Lung microvascular endothelial cell (primary cell): ENCODE measurements at places on chromosomes 7 and 10. TPM values are rescaled to one million over a fixed set of nuclear protein-coding genes. Genes with fewer than 3 reads are reported as not detected.

GRCh38 chr7:42677751-42678699, 233.8 kb downstream of the C7orf25 start:
- DNase-seq = peak; percentile 86

DNA sequence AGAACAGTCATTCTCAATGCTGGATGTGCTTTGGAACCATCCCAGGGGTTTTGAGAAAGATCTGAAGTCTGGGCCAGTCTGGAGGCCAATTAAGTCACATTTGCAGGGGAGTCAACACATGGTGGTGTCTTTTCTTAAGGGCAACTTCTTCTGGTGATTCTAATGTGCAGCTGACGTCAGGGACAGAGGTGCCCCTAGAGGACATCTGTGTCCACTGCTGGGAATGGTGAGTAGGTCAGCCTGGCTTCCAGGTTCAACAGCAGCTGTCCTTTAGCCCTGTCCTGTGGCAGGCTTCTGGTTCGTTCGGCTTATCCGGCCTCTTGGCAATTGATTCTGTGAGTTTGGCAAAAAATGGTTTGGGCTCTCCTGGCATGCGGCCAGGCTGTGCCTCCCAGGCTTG, 269.7 kb upstream of the HABP2 start:
- peak; percentile 16 for DNase-seq

DNA sequence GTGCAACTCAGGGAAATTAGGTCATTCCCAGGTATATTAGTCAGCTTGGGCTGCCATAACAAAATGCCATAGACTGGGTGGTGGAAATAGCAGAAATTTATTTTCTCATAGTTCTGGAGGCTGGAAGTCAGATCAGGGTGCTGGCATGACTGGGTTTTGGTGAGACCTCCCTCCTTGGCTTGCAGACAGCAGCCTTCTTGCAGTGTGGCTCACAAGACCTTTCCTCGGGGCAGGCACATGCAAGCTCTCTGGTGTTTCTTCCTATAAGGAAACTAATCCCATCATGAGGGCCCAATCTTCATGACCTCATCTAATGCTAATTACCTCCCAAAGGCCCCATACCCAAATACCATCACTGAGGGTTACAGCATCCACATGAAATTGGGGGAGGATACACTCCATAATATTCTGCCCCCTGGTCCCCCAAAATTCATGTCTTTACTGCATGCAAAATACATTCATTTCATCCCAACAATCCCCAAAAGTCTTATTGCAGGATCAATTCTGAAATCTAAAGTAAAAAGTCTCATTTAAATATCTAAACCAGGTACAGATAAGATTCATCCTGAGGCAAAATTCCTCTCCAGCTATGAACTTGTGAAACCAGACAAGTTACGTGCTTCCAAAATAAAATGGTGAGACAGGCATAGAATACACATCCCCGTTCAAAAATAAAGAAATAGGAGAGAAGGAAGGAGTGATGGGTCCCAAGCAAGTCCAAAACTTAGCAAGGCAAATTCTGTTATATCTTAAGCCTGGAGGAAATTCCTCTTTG, 17.4 kb upstream of the CBLL1 start:
- DNase-seq = no peak

DNA sequence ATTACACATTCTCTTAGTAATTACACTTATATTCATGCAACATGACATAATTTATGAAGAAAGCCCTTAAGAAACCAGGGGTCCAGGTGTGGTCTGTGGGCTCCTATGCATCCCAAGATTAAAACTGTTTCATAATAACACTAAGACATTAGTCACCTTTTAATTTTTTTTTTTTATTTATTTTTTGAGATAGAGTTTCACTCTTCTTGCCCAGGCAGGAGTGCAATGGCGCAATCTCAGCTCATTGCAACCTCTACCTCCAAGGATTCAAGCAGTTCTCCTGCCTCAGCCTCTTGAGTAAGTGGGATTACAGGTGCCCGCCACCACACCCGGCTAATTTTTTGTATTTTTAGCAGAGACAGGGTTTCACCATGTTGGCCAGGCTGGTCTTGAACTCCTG, 12.5 kb downstream of the GDI2 start:
- DNase-seq = no peak

- peak; percentile 88 for DNase-seq
These were observed 95.4 kb downstream of the FAM53B start for GRCh38 chr10:124648738-124649137.

DNA sequence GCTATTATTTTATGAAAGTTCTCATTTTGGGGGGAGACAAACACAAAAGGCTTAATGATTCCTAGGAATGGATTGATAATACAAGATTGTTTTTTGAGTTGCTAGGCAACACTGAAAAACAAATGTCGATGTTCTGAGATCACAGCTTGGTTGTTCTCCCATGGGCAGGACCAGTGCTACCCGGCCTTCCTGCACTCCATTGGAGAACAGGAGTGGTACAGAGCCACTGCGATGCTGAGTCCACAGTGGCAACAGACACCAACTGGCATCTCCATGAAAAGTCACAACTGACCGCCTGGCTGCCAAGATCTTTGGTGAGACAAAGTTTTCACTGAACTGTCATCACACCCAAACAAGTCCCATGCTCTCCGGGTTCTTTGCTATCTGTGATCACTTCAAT, 68.9 kb upstream of the NMT2 start:
- DNase-seq = peak; percentile 62

- DNase-seq = no peak
These were observed 18.6 kb downstream of the INA start for GRCh38 chr10:103295374-103296015.

- no peak for DNase-seq
These were observed 49.3 kb downstream of the C10orf120 start for GRCh38 chr10:122650331-122650730.

DNA sequence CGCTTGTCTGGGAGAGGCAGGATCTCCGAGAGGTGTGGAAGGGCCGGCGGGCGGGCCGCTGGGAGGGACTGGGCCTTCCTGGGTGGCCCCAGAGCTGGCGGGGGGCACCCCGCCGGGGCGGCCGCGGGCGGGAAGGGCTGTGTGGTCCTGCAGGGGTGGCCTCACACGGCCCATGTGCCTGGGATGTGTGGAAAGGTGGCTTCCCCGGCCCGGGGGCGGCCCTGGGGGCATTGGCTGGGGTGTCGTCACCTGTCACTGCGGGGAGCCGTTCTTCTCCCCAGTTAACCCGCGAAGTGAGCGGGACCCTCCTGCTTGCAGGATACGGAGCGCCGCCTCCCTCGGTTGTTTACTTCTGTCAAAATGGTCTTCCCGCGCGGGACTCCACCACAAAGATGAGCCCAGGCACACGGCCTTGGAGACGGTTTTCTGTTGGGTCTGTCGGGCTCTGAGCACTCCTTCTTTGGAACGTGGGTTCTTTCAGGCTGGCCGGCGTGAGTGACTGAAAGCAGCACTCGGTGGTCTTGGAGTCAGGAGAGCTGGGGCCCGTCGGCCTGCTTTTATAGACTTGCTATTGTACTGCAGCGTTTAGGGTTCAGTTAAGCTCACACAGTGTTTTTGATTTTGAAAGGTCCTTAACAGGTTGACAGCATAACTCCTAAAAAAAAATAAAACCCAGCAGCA, 700 bp downstream of the SMC3 start:
- peak; percentile 17 for DNase-seq

- peak; percentile 73 for DNase-seq
These were observed 18.6 kb downstream of the MAGI2 start for GRCh38 chr7:79434867-79435266.

DNA sequence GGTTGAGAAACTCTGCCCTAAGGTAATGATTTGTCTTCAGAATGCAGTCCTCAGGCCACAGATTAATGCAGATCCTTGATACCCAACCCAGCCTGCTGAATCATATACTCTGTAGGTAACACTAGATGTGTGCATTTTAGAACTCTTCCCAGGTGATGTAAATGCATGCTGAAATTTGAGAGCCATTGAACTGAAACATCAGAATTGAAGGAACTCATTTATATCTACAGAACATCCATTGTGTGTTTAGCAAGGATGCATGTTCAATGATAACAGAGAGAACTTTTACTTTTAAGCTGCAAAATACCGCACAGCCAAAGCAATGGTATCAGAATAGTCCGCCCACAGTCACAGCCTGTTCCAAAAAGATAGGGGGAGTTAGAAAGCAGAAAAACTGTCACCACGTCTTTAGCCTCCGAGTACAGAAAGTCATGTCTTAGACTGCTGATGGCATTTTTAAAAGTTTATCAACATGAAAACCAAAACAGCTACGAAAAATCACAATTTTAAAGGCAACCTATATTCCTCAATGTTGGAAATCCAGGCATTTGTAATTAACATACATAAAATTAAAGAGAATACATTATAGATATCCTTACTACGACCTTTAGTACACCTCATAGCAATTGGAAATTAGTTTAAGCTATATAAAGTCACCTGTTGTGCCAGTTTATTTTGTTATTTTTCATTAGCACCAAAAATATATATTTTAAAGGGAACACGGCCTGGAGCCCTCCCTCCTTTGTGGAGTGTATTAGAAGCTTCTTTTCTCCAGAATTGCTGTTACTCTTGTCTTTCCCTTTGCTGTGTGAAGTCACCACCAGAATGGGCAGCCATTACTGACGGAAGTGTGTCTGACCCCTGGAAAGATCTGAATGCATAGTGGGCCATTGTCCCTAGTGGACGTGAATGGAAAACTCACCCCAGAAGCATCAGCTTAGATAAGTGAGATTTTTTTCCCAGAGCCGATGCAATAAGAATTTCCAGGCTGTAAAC, 65.8 kb upstream of the PRKAR2B start:
- DNase-seq = no peak

- peak; percentile 24 for DNase-seq
These were observed 17.7 kb downstream of the FRG2B start for GRCh38 chr10:133608855-133609254.

- no peak for DNase-seq
These were observed 3.7 kb upstream of the ZNF800 start for GRCh38 chr7:127396184-127396583.

DNA sequence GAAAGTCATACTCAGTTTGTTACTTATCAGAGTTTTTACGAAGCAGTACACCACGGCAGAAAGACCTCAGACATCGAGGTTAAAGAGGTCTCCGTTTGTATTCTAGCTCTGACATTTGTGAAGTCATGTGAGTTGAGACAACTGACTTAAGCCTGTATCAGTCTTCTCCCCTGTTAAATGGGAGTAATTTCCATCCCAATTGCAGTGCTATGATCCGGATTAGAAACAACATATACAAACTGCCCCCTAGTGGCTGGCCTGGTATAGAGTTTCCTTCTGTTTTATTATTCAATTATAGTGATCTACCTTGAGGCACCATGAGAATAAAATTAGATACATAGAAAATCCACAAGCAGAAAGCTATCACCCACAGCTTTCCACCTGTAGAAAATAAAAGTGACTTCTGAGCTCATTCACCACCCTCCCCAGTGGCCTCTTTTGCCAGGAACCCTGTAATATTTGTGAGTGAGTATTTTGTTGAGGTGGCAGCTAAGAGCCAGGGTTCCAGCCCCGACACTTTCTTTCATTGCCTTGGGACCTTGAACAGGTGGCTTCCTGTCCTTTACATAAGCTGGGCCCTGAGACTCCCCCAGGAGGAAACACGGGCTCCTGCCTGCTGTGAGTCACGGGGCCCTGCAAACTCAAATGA, 607.2 kb upstream of the MGMT start:
- no peak for DNase-seq

- DNase-seq = no peak
These were observed 52.2 kb downstream of the CUBN start for GRCh38 chr10:17077346-17077781.

DNA sequence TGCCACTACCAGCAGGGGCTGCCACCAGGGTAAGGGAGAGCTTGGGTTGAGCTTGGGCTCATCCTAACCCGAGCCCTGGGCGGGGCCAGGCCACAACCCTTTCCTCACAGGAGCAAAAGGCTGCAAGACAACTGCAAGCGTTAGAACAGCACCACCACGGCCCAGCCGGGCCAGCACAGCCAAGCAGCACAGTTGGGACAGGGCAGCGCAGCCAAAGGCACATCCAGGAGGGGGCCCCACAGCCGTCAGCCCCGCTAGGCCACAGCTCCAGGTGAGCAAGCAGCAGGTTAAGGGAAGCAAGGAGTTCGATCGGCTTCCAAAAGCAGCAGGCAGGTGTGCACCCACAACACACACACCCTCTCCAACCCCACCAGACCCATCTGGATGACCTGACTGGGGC, 7.0 kb upstream of the NDST2 start:
- no peak for DNase-seq

DNA sequence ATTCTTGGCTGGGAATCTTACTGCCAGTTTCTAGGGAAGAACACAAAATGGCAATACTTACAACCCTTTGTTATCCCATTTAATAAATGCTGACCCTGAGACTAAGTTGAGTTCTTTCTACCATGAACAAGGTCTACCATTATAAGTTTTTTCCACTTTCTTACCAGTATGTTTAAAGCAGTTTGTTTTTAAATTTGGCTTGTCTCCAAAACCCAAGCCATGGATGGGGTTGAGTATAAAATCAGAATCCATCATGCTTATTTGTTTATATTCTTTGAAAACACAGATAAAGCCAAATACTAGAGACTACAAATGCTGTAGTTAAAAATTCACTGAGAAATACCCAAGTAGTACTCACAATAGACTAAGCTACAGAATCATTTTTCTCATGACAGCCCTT, 41.1 kb upstream of the HNRNPH3 start:
- no peak for DNase-seq

- DNase-seq = no peak
These were observed 157.2 kb downstream of the PTPRN2 start for GRCh38 chr7:158430308-158431034.

- no peak for DNase-seq
These were observed 71.1 kb upstream of the OIT3 start for GRCh38 chr10:72822342-72822986.

DNA sequence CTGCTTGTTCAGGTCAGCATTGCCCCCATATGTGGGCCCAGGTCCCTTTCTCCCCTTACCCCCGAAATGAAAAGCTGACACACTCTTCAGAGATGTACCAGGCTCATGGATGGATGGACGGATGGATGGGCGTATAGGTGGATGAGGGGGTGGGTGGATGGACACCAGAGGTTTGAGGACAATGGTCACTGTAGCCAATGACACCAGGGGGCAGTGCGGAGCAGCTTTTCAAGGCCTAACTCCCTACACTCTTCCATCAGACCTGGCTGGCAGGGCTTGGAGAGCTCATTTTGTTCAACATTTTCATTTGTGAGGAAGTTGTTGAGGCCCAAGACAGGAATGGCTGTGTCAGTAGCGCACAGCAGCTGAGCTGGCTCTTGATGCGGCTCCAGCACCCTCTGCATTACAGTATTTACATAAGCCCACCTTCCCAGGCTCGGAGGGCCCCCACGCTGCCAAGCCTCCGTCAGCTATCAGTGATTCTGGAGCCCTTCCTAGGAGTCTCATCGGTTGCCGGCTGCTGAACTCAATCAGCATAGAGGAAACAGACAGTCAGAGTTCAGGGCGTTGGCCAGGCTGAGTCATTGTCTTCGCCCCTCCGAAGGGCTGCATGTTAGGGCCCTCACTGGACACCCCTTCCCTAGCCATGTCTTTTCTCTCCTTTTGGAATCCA, 11.6 kb upstream of the FFAR4 start:
- DNase-seq = peak; percentile 75

CALHM3 gene
- not detected in 2 replicates for total RNA-seq

PNLIP gene
- total RNA-seq = not detected in 2 replicates

ACTL6B gene
- not detected in 2 replicates for total RNA-seq
